Progenitor cell of endocrine pancreas (in vitro differentiated cells): ENCODE measurements at places on chromosomes 1 and 21.

- no peak for DNase-seq
These were observed 27.5 kb downstream of the EDN2 start for GRCh38 chr1:41456847-41457540.

- DNase-seq = no peak
These were observed 10.5 kb upstream of the RNPC3 start for GRCh38 chr1:103514920-103515503.

GRCh38 chr1:100360790-100361510, 8.6 kb downstream of the CDC14A start:
- no peak for DNase-seq

DNA sequence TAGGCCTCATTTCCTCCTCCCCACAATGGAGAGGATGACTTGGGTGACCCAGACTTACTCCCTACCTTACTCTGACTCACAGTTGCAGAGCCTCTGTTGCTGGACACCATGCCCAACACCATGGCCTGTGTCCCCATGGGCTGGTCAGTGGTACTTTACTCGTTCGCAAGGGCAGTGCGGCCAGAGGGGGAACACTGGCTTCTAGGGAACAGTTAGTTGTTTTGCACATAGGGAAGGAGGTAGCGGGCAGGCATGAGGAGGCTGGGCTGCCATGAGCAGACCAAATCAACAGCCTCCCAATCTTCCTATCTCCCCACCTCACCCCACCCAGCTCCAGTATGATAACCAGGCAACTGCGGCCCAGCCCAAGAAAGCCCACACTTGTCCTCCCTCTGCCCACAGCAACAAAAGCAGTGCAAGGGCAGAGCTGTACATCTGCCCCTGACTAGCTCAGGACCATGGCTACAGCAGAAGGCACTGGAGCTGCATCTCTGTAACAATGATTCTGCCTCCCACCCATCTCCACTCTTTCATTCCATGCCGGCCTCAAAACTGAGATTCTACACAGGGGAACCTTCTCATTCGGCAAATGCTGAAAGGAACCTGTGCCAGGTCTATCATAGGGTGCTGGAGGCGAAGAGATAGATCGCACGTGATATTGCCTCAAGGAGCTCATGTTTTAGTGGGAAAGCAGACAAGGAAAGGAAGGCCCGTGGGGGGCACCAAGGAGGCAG, 18.6 kb downstream of the TAL1 start:
- DNase-seq = no peak

DNA sequence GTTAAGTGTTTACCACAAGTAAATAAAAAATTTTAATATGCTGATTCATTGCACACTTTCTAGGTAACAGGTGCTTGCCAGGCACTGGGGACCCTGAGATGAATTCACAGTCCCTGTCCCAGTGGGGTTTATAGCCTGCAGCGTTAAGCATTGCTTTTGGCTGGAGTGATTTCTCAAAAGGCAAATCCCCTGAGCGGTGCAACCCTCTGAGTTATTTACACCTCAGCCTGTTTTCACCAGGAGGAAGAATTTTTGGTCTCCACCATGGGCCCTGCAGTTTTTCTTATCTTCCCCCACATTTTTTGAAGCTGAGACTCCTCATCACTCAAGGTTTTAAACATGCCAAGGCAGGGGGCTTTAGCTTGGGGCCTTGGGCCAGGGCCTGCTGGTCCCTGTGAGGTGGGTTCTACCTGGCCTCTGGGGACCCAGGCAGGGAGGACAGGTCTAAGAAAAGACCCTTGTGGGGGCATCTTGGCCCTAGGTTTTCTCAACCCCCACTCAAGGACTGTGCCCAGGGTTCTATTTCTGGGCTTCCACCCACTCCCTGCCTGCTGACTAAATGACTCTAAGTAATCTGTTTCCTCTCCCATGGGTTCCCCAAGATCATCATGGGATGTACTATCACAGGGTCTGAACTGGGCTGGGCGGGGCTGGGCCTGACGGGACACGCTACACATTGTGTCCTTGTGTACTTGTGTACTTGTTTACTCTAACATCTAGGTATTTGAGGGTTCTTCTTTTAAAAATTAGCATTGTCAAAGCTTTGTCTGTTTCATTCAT, 10.2 kb upstream of the CHIT1 start:
- no peak for DNase-seq

DNA sequence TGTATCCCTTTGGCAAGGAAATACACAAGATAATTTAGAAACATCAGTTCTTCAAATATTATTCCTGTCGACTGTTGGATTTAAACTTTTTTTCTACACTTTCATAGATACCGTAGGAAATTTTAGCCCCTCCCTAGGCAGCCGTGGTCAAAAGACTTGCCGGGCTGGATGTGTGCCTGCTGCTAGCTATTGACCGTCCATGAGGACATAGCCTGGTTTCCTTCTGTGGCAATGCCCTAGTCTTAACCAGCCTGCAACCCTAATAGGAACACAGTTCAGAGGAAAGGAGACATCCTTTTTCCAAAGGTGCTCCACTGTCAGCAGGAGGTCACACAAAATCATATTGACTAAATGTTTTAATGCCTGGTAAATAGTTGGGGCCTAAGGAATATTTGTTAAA, 20.4 kb upstream of the KIAA1614 start:
- DNase-seq = no peak

- no peak for DNase-seq
These were observed 706.7 kb upstream of the ADAMTS5 start for GRCh38 chr21:27673581-27673980.

- peak; percentile 27 for DNase-seq
These were observed 587 bp downstream of the NKAIN1 start for GRCh38 chr1:31238986-31239613.

DNA sequence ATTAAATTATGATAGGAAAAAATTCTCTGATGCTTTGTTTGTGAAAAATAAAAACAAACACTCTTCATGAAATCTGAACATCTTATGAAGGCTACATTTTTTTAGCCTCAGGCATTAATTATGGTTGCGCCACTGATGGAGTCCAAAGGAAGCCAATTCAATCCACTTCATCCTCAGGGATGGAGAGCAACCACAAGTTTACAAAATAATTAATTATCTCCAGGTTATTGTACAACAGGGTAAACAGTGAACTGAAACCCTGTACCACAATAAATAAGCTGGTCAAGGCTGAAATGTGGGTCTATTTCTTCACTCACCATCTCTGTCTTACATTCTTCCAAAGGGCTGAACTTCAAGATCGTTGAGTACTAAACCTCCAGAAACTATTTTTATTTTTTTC, 49.2 kb downstream of the MRPL39 start:
- DNase-seq = no peak

- no peak for DNase-seq
These were observed 81.7 kb upstream of the TSPAN2 start for GRCh38 chr1:115170961-115171392.

DNA sequence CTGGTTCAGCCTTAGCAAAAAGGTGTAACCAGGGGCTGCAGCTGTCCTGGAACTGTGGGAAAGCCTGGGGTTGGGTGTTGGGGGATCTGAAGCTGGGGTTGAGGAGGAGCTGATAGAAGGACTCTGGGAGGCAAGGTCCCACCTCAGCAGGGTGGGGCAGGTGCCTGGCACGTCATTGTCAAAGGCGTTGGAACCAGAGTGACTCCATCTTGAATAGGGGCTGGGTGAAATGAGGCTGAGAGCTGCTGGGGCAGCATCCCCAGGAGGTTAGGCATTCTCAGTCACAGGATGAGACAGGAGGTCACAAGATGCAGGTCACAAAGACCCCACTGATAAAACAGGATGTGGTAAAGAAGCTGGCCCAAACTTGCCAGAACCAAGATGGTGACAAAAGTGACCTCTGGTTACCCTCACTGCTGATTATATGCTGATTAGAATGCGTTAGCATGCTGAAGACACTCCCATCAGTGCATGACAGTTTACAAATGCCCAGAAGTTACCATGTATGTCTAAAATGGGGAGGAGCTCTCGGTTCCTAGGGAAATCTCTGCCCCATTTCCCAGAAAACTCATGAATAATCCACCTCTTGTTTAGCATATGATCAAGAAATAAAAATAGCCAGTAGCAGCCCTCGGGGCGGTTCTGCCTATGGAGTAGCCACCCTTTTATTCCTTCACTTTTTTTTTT, 85.4 kb downstream of the IER5 start:
- no peak for DNase-seq

GRCh38 chr1:65845535-65846060, 52.9 kb downstream of the PDE4B start:
- DNase-seq = no peak

DNA sequence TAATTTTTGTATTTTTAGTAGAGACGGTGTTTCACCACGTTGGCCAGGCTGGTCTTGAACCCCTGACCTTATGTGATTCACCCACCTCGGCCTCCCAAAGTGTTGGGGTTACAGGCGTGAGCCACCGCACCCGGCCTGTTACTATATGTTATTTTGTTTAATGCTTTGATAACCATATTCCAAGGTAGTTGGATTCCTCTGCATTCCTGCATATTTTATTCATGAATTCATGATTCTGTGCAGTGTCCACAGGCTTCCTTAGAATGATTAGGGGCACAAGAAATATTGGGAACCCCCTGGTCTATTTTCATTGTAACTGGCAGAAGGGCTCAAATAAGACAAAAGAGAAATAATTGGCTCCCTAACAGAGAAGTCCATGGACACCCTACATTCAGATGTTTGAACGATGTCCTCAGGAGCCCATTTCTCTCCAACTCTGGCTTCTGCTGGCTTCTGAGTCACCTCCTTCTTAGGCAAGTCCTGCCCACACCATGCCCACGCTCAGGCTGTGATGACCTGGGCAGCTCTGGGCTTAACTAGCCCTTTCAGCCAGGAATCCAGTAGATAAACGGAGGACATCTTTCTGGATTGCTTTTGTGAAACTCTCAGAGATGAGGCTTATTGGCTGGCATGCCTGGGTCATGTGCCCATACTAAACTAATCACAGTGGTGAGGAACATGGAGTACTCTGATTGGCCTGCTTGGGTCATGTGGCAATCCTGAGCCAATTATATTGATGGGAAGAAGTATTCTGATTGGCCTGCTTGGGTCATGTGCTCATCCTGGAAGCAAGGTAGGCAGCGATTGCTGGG, 32.6 kb downstream of the TNFRSF8 start:
- no peak for DNase-seq

DNA sequence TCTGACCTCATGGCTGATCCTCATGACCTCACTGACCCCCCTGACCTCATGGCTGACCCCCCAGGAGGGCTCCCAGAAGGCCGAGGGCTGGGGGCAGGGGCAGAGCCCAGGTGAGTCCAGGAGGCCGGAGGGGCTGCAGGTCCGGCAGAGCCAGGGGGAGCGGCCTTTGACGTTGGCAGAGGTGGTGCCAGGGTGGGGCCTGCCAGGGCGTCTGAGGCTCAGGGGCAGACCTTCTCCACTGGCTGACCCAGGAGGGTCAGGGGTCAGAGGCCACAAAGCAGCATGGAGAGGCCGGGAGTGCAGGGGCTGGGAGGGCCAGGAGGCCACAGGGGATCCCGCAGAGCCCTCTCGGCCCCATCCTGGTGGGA, 28.1 kb upstream of the TTLL10 start:
- DNase-seq = no peak

- DNase-seq = no peak
These were observed 170.5 kb upstream of the KIAA0040 start for GRCh38 chr1:175363031-175363430.

- no peak for DNase-seq
These were observed 79.2 kb downstream of the EPS15 start for GRCh38 chr1:51439895-51440294.

DNA sequence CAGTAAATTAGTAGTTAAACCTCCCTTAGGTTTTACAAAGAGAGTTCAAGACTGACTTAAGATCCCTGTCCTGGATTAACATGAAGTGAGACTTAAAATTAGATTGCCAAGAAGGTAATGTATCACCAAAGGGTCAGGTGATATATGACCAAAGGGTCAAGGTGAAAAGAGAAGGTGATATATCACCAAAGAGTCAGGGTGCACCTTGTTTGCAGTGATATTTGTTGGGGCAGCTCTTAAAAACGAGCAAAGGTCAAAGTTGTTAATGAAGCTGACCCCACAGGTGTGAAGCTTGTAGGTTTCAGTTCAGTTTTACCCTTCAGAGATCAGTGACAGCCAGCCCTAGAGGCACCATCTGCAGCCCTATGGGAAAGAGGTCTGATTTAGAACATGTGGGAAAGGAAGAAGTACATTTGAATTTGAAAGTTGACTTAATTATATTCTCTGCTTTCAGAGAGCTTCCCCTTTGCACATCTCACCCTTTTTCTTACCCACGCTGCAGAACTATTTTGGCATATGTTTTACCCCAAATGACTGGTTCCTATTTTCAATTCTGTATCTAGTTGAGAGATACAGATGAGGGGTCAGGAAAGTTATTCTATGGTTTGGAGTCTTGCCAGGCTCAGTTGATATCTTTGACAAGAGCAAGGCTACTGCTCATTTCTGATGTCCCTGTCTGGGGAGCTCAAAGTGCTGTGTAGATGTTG, 170.8 kb downstream of the S1PR1 start:
- DNase-seq = no peak

DNA sequence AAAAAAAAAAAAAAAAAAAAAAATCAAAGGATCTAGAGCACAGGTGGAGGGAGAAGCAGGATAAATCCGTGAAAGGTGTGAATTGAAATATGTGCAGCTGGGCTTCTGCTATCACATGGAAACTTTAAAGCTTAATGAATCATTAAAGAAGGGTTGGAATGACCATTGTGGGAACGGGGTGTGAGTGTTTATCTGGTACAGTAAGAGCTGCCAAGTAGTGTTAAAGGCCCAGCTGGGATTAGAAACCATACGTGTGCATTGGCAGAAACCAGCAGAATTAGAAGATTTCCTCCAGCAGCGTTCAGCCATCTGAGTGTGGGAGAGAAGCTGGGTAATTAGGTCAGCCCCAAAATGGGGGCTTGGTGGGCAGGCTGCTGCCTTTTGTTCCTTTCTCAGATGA, 13.5 kb downstream of the FALEC start:
- no peak for DNase-seq

GRCh38 chr1:74570797-74571492, 58.5 kb upstream of the LRRC53 start:
- no peak for DNase-seq

- no peak for DNase-seq
These were observed 41.3 kb upstream of the RAB3GAP2 start for GRCh38 chr1:220313576-220313975.

GRCh38 chr21:36527317-36527716, 47.4 kb upstream of the CLDN14 start:
- no peak for DNase-seq

- no peak for DNase-seq
These were observed 7.9 kb upstream of the AK5 start for GRCh38 chr1:77273891-77274290.

DNA sequence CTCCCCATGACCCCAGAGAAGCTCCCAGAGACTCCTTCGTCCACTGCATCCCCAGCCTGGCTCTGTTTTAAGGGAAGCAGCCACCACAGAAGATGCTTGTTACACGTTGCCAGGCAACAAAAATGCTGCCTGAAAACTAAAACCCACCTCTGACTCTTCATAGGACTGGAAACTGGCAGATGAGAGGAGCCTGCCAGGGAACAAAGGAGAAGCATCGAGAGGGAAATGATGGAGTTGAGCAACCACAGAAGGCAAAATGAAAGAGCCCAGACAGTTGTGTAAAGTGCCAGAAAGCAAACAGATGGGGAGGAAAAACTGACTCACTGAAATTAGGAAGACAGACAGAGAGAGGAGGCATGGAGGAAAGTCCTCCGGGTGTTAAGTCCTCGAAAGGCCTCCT, 118.4 kb downstream of the KCNN3 start:
- DNase-seq = no peak
